ENCODE measurements at places on chromosomes 16 and 17.
A peak's percentile ranks its signal among the peaks of the same experiment; 100 is the strongest.

- no peak for DNase-seq
These were observed 54.5 kb downstream of the TUBD1 start for GRCh38 chr17:59838052-59838916.

GRCh38 chr17:29615492-29616299 lies 7.0 kb downstream of the CORO6 start:
- peak; percentile 92 for DNase-seq

GRCh38 chr17:38628441-38628840 lies 22.7 kb upstream of the SRCIN1 start:
- DNase-seq: no peak

DNA sequence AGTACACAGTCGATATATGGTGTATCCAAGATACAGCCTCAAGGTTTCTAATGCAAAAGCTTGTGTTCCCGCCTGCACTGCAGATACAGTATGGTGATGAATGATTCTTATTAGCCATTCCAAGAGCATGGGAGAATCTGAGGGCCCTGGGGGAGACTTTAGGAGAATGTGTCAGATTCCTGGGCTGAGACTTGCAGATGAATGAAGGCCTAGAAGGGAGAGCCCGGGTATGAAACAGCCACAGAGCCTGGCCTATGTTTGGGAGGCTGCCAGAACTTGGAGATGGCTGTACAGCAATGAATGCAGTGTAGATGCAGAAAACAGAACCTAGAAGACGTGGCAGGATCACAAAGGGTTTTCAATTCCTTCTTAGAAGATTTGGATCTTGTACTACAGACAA lies 510.7 kb downstream of the HAPSTR1 start:
- DNase-seq: no peak

GRCh38 chr17:43936434-43936833 lies 5.8 kb downstream of the PPY start:
- no peak for DNase-seq

DNA sequence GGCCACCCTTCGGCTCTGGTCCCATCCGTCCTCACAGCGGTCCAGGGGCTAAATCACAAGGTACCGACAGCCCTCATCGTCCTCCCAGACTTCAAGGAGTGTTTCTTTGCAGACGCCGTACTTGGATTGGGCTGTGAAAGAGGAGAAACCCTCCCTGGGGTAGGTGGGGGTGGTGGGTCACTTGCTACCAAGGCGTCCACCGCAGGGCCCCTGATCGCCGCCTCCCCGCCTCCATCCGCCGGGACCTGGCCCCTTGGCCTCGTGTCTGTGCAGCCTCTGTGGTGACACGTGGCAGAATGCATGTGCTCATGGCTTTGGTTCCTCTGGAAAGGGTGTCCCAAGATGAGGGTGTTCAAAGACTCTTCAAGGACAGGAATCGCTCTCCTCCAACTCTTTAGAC lies 151.4 kb downstream of the BANP start:
- no peak for DNase-seq

GRCh38 chr16:55846598-55847346 lies 13.9 kb upstream of the CES1 start:
- no peak for DNase-seq

DNA sequence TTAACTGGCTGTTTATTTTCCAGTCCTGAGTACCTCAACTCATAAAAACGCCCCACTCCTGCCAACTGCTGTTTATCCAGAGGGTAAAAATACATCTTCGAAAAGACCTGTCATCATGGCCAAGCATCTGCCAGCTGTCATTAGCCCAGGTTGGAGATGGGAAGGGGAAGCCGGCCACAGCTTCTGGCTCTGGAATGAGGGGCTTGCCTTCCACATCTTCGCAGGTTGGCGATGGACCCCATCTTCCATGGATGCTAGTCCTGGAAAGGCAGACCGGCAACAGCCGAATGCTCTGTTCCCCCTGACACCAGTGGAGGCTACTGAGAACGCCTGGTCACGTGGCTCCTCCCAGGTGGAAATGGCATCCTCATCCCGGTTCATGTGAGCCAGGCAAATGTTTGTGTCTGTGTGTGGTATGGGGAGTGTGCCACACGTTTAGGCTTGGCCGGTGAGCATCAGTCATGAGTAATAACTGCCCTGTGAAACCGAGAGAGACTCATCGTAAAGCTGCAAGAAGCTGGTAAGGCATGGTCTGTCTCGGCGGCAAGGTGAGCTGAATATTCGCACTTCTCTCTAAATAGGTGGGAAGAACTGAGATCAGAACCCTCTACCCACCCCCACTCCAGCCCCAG lies 420 bp upstream of the KRTAP17-1 start:
- no peak for DNase-seq

DNA sequence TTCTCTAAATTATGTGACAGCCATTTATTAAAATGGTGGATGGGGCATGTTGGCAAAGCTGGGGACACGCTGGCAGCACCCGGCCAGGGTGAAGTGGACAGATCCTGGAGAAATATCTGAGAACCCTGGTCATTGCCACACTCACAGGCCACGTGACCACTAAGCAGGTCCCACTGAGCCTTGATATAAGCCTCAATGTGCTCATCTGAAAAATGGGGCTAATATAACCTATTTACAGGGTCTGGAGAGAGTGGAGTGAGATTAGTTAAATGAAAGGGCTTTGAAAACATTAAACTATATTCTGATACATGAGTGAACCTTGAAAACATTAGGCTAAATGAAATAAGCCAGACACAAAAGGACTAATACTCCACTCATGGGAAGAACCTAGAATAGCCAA lies 108.9 kb downstream of the RBFOX3 start:
- DNase-seq: no peak

DNA sequence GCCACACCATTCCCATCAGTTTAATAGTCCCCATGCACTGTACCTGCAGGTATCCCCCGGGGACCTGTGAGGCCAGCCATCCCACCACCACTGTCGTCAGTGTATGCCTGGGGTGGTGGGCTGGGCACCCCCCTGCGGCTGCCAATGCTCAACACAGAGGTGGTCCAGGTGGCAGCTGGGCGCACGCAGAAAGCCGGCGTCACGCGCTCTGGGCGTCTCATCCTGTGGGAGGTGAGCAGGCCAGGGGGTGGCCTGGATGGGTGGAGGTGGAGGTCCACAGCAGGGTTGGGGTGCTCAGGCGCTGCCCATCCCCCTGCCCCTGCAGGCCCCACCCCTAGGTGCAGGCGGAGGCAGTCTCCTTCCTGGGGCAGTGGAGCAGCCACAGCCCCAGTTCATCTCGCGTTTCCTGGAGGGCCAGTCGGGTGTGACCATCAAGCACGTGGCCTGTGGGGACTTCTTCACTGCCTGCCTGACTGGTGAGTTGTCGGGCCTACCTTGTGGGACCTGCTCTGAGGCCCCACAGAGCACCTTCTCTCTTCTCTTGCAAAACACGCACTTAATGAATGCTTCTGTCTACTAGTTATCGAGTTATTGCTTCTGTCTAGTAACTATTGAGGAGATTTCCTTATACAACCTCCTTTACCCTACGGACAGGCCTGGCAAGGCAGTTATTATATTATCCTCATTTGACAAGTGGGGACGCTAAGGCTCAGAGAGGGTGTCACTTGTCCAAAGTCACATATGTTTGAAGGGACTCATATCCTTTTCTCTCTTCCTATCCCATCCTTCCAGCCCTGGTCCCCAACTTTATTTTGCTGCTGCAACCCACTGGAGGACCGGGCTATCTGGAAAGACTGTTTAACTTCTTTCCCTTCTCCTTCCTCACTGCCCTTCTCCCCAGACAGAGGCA lies 5.8 kb upstream of the TRAF4 start:
- DNase-seq: no peak

GRCh38 chr17:58310511-58311428 lies 17.8 kb downstream of the TSPOAP1 start:
- DNase-seq: peak; percentile 39

- no peak for DNase-seq
These were observed 365.9 kb upstream of the ERCC4 start for GRCh38 chr16:13554005-13554404.

DNA sequence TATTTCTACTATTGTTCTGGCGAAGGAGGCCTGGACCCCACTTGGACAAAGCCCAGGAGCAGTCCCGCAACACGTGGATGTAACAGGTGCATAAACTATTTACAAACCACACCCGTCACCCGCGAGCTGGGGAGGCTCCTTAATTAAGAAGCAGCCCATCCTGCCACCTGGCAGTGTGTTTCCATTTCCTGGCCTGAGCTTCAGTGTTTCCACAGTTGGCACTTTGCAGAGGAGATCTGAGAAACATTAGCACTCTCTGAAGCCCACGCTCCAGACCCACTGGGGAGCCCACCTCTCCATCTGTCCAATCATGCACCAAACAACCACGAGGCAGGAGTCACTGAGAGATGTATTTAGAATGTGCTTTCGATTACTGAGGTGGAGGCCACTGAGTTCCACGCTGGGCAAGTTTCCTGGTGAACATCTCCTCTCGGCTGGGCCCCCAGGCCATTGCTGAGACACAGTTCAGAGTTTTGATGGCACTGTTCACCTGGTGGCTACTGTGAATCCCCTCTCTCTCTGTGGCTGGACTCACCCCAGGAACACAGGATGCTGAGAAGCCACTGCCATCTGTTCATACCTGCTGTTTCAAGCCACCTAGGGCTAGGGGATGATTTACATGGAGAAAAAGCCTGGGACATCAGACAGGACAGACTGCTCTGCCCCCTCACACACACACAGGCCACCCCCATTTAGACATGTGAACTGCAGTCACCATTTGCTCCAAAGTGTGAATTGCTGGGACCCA lies 129.1 kb downstream of the AIPL1 start:
- no peak for DNase-seq

DNA sequence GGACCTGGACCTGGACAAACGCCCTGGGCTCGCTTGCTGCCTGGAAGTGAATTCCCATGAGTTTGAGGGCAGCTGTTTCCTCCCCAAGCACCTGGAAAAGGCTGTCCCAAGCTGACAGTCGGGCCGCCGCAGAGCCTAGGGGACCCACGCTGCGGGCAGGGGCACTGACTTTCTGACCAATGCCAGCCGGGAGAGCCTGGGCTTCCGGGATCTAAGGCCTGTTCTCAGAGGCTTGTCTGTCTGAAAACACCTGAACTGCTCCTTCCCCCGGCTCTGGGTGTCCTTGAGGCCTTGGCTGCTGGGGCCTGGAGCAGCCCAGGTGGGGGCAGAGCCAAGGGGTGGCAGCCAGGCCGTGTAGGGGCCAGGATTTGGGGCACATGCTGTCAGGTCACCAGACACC lies 72.6 kb downstream of the LMF1 start:
- no peak for DNase-seq

DNA sequence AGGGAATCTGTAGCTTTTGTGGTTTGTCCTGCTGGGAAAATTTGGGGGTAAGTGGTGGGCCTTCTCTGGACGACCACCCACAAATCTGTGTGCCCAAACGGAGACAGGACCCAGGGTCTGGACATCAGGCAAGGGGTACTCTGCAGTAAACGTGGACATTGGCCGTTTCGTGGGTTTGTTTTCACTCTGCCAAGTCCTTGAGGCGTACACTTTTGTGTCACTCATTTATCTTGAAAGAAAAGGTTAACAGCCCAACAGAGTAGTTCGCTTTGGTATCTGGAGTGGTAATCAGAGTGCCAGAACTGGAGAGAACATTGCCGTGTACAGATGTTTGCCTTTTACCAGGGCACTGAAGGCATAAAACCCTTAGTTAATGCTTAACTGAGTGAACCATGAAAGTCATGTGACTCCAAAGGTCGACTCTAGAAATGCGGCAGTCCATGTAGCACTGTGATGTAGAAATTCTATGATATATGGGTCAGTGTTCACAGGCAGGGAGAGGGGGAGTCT lies 15.4 kb downstream of the NAA60 start:
- DNase-seq: no peak

DNA sequence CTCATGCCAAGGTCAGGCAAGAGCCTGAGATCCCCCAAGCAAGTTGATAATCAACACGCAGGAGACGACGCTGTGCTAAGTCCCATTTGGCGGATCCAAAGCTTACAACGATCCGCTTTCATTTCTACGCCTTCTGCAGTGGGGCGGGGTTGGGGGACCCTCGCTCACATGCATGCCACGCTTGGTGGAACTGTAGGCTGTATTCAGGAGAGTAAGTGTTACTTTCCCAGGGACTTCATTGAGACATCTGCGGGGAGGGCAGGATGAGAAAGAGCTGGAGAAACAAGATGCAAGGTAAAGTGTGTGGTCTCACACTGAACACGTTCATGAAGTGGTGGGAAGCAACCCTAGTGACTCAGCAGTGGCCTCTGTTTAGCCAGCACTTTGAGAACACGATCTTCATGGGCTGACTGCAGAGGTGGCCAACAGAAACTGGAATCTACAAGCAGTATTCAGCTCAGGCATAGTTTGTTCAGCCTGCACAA lies 100.5 kb downstream of the XYLT1 start:
- DNase-seq: no peak

DNA sequence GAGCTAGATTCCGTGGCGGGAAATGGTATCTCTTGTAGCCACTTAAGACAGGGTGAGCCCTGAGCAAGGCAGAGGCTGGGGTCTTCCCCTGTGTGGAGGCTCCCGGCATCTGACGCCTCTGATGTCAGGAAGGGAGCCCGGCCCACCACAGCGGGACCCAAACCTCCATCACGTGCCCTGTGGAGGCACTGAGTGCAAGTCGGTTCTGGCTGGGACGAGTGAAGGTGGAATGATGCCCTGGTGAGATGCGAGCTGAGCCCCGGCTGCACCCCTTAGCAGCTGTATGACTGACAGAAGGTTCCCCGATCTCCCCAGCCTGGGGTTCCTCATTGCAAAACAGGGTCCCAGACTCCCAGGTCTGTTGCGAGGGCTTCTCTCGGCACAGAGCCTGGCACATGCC lies 187.4 kb upstream of the TNRC6C start:
- DNase-seq: no peak

DNA sequence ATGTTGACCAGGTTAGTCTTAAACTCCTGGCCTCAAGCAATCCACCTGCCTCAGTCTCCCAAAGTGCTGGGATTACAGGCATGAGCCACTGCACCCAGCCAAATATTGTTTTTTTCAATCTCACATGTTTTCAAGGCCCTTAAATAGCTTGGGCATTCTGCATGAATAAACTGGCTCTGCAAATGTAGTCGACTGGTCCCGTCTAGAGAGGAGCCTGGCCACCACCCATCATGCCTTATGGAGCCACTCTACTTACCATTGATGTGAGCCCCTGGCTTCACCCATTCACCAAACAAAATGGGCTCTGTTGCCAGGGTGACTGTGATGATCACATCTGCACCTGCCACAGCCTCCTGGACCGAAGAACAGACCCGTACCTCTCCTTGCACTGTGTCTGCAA lies 10.8 kb downstream of the CRYM start:
- DNase-seq: no peak

DNA sequence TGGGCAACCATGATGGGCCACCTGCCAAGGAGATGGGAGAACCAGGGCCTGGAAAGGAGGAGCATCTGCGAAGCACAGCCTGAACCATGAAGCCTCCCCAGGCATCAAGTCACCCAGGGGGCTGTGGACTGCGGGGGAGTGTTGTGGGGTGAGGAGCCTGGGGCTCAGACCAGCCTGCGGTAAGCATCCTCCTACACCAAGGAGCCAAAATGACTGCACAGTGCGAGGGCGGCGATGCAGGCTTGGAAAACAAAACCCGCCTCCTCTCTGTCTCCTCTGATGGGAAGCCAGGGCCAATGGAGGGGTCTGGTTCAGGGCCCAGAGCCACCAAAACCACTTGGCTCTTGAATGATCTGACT lies 18.1 kb upstream of the MAF start:
- DNase-seq: no peak

All from sciatic nerve (tissue), 2 donors.